NCI-H1930 (cell line): ENCODE measurements at places on chromosomes 16 and 17.

DNA sequence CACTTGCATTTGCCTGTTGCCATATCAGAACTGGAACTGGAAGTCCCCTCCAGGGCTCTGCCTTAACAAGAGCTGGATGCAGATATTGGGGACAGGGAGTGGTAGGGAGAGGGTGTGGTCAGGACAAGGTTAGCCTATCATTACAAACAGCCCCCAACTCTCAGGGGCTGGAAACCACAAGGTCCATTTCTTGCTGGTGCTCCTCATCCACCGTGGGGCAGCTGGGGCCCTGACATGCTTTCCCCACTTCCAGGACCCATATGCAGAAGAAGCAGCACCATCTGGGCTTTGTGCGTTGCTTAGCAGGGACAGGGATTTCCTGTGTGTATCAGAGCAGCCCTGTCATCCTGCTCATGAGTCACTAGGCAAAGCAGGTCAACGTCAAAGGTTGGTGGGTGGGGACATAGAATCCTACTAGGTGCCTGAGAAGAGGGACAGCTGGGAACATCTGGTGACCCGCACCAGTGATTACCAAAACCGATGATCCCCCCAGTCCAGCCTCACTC is 26.9 kb downstream of the RGS9 start:
- no peak for DNase-seq

DNA sequence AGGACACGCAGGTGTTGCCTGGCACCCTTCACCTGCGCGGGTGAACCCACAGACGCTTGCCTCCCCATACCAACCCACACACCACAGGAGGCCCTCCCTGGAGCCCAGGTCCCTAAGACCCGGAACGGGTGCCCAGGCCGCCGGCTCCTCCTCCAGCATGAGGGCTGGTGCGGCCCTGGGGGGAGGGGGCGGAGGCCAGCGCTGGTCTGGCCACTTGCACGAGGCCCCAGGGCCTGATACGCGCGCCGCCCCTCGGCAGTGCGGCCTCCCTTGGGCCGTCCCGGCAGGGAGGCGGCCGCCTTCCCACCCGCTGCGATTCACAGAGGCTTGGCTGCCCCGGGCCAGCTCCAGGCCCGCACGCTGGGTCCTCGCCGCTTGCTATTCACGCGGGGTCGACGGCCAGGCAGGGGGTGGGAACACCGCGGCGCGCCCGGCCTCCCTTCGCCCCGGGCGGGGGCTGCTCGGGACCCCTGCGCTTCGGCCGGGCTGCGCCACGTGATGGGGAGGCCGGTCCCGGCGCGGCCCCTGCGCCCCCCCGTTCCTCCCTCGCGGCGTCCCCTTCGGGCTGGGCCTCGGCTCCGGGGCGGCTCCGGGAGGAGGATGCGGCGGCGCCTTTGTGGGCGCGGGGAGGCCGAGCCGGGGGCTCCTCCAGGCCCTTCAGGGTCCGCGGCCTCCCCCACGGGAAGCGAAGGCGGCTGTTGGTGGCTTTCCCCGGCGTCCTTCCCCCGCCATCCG is 685 bp downstream of the FASN start:
- DNase-seq = no peak

DNA sequence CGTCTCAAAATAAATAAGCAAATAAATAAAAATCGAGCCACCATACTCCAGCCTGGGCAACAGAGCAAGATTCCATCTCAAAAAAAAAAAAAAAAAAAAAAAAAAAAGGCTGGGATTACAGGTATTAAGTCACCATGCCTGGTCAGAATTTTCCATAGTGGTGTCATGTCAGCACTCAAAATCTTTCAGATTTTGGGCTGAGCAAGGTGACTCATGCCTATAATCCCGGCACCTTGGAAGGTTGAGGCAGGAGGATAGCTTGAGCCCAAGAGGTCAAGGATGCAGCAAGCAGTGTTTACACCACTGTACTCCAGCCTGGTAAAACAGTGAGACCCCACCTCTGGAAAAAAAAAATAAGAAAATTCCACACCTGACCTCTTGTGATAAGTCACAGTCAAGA is 52.2 kb downstream of the FBXL20 start:
- no peak for DNase-seq

DNA sequence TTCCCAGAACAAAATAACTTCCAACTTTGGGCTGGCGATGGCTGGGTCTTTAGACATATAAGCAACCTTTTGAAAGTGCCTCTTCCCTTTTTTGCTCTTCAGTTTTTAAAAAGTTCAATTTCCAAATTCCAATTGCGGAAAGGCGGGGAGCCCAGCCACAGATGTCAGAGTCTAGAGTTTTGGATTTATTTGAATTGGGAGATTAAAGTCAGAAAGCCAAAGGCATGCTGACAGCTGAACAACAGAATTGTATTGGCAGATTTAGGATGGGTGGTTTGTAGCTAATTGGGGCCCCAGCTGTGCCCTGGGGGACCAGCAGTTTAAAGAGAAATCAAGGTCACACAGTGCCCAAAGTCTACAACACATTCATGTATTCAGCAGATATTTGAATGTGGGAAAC is 10.5 kb downstream of the YPEL2 start:
- DNase-seq = no peak

- DNase-seq = no peak
Measured at GRCh38 chr17:28467456-28468025, 5.9 kb upstream of the SLC13A2 start.

- no peak for DNase-seq
Measured at GRCh38 chr16:81350306-81350615, 35.5 kb downstream of the GAN start.

- DNase-seq = no peak
Measured at GRCh38 chr16:14186007-14186794, 115.1 kb downstream of the MRTFB start.

DNA sequence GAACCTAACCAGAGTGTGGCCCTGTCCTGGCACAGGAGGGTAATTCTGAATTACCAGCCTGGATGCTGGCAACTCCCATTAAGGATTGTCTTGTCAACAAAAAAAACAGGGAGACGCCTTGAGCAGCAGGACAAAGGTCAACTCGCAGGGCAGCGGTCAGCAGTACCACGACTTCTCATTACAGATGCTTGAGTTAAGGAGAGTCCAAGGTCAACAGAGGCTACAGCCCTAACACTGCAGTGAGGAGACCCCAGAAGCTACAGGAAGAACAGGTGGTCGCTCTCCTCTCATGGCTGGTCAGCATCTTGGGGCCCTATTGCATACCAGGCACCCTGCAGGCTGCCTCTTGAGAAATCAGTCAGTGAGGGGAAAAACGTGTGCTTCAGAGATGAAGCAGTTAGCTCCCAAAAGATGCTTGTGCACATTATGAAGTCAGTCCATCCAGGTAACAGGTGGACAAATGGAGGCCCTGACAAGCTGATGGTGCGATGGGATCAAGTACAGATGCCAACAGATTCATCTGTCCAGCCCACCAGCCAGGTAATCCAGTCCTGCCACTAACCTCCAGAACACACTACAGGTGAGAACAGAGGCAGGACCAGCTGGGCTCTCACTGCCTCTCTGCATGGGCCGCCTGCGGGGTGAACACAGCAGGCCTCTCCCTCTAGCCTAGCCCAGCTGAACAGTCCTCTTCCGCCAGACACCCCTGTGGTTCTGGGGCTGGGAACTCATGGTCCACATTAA is 4.2 kb downstream of the CSNK1D start:
- no peak for DNase-seq

- DNase-seq = no peak
Measured at GRCh38 chr17:75756451-75757085, 8.4 kb downstream of the GALK1 start.

GRCh38 chr16:64696866-64697265 is 425.0 kb downstream of the CDH11 start:
- no peak for DNase-seq

DNA sequence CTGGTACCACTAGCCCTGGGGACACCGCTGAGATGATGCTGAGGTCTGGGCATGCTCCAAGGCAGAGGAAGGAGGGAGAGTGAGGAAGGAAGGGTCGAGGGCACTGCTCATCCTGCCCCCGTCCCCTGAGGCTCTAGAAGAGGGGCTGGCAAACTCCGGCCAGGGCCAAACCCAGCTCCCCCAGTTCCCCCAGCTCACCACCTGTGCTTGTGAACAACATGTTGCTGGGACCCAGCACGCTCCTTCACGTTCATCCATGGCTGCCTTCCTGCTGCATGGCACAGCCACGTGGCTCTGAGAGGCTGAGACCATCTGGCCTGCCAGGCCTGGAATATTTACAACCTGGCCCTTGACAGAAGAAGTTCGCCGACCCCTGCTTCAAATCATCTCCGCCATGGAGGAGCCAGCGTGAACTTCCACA is 81.2 kb downstream of the RBFOX3 start:
- no peak for DNase-seq

DNA sequence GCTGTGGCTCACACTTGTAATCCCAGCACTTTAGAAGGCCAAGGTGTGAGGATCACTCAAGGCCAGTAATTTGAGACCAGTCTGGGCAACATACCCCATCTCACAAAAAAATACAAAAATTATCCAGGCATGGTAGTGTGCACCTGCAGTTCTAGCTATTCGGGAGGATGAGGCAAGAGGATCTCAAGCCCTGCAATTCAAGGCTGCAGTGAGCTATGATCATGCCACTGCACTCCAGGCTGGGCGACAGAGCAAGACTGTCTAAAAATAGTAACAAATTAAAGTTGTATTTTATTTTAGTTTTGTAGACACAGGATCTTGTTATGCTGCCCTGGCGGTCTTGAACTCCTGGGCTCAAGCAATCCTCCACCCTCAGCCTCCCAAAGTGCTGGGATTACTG is 18.2 kb downstream of the USP31 start:
- DNase-seq = no peak

GRCh38 chr16:67537270-67537635 is 8.6 kb downstream of the RIPOR1 start:
- DNase-seq = no peak

- no peak for DNase-seq
Measured at GRCh38 chr16:79286646-79287423, 313.7 kb downstream of the MAF start.

- no peak for DNase-seq
Measured at GRCh38 chr17:49515196-49515770, 20.2 kb downstream of the NGFR start.

DNA sequence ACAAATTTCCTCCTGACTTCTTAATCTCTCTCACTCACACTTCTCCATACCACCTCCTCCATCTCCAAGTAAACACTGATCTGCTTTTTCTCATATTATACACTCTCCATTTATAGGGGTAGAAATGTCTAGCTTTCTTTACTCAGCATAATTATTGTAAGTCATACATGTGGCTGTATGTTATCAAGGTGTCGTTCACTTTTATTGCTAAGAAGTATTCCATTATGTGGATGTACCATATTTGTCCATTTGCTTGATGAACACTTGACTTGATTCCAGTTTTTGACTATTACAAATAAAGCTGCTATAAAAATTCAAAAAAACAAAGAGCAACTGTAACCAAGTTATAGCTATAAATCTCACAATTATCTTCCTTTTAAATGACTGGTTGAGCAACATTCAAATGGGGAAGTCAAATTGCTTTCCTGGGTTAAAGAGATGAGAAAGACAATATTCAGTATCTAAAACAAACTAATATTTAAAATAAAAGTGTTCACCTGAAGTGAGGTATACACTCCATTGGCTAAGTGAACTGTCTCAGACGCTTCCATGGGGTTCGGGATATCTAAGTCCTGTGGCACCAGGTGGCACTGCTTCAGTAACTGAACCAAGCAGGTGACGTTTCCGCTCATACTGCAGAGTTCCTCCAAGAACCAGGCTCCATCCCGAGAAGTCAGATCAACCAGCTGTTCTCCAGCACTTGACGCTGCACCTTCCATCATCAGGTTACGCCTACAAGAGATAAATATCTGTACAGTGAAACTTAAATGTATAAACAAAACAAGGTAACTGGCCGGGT is 32.6 kb upstream of the ARL6IP1 start:
- DNase-seq = no peak

GRCh38 chr17:980406-981291 is 1.1 kb upstream of the NXN start:
- peak; percentile 85 for DNase-seq

- no peak for DNase-seq
Measured at GRCh38 chr17:54626146-54626703, 274.4 kb upstream of the TOM1L1 start.

DNA sequence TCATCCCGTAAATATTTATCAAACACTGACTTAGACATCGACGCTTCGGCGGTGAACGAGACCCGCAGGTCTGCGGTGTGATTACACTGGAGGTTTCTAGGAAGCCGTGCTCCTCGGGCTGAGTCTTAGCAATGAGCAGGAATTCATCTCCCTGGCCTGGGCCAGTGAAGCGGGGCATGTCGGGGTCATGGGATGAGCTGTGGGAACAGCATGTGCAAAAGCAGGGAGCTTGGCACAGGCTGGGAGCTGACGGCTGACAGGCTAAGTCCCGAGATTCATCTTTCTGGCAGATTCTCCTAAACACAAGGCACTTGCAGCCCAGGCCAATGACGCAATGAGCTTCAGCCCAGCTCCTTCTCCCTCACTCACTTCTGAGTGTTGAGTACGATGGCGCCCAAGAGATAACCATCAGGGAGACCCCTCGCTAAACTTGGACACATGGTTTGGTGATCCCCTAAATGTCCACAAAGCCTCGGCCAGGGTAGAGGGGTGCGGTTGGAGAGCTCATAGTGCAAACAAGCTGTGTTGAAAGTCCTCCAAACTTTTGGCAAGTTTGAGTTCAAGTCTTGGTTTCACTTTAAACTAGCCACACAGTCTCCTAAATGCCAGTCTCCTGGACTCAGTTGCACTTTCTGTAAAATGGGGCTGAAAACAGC is 12.8 kb downstream of the CRISPLD2 start:
- no peak for DNase-seq

DNA sequence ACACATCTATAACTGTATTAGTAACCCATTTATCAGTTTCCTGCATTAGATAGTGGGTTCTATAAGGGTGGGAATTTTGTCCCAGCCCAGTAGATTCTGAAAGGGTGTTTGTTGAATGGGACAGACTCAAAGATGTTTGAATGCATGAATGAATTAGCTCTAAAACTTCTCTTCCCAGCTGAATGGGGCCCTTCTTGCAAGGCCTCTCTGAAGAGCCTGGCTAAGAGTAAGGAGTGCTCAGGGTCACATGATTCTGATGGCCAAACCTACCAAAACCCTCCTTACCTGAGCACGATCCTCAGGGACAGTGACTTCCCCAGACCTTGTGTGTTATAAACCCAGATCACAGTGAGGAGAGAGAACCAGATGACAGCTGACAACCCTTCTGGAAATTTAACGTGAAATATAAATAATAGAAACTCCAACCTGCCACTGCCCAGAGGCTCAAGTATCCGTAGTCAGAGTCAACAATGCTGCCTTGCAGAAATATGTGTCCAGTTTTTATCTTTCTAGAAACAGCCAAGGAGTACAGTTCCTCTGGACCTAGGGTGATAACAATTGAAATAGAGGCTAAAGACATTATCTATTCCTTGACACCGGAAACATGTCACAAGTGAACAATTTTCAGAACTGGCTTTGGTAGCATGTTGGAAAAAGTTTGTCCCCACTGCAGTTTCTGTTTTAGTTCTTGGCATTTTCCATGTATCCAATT is 268.9 kb upstream of the MAF start:
- DNase-seq = no peak

- no peak for DNase-seq
Measured at GRCh38 chr17:40319651-40320540, 10.9 kb downstream of the RARA start.

DNA sequence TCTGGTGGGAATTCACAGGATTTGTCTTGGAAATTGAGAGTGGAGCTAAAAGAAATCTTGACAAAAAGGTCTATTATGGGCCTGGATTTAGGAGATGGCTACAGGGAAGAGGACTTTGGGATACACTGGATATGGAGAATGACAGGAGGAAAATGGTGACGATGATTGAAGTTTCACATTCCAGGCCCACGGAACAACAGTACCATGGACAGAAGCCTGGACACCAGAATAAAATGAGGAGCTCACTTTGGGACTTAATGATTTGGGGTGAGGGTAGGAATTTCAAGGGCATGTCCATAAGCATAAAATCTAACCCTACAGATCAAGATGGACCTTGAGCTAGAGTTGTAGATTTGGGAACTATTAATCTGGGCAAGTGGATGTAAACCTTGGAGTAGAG is 47.8 kb upstream of the DNAH9 start:
- no peak for DNase-seq
